ENCODE measurements at places on chromosomes 4 and X. TPM values are rescaled to one million over a fixed set of nuclear protein-coding genes. Genes with fewer than 3 reads are reported as not detected.
A peak's percentile ranks its signal among the peaks of the same experiment; 100 is the strongest.

DNA sequence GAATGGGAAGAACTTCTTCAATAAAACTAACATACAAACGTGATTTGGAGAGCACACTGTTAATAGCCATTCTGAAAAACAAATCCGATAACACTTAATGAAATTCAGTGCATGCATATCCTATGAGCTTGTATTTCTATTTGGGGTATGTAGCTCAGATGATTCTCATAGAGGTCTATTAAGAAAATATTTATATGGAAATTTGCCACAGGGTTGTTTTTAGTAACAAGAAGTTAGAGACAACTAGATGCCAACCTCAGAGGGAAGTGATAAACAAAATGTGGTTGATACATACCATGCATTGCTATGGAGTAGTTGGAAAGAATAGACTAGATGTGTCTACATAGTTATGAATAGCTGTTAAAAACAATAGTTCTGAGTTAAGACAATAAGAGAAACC is 395.8 kb upstream of the MAGEB18 start:
- no peak for DNase-seq

- DNase-seq, result no peak
These were observed 738.0 kb upstream of the PITX2 start for GRCh38 chr4:111360906-111361305.

DNA sequence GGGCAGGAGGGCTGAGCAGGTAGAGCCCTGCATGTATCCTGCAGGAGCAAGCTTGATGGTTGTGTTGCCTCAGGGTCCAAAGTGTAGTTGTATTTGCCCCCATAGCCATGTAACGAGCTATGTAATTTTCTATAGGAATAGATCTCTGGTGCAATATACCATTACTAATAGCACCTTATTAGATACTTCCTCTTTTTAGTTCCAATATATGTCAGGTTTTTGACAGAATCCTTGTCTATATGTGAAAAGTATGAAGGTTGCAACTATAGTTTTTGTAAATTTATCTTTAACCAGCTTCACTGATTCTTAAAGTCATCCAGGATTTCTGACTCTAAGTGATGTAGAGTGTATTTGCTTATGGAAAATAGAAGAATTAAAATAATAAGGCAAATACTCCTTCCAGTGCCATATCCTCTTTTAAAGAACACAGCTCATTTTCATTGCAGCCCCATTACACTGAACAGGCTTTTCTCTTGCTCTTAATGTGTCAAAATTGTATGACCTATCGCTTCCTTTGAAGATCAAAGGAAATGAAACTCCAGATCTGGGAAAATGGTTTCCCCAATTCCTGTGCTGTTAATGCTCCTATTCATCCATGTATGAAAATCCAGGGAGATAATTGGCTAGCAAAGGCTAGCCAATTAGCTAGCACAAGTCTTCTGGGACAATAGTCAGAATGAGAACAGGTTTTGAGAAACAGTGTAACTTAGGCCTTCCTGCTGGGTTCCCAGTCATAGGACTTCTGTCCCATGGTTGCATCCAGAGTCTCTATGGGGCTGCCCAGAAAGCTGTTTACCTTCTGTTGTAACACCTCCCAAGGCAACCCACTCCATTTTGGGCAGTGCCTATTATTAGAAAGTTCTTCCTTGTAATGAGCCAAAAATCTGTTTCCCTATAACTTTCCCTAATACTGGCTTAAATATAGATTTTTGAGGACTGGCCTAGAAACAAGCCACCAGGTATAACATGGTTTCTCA is 90.6 kb downstream of the TSPAN7 start:
- no peak for DNase-seq

DNA sequence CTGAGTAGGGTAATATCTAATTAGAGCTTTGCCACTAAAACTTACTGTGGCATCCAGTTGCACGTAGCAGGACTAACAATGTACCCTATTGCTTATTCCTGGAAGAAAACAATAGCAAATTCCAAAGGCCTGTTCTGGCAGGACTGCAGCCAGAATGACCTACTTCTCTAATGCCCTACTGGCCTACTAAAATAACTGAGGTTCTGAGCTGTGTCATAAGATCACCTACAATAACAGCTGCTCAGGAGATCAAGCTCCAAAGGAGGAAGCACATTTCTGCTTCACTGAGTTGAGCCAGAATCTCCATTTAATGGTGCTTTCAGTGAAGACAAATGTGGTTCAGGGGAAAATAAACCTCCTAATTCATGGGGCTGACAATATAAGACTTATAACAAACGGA is 42.2 kb upstream of the CXCL8 start:
- DNase-seq, result peak; percentile 94

The PCDH10 gene
- total RNA-seq, result 2.0 TPM

The STS gene
- 2.9 TPM for total RNA-seq

The SPANXN4 gene
- total RNA-seq, result not detected

The TRIM61 gene
- 4.5 TPM for total RNA-seq

The HMX1 gene
- total RNA-seq, result not detected

The TMPRSS11D gene
- not detected for total RNA-seq

The NR3C2 gene
- 2.5 TPM for total RNA-seq

The BEX2 gene
- 74.2 TPM for total RNA-seq

The CXCR3 gene
- not detected for total RNA-seq
